ENCODE measurements at places on chromosomes 4 and X.

GRCh38 chr4:16334601-16335000 lies 108.3 kb upstream of the TAPT1 start:
- DNase-seq, result no peak

GRCh38 chr4:185167234-185167633 lies 24.2 kb downstream of the SLC25A4 start:
- DNase-seq, result no peak

DNA sequence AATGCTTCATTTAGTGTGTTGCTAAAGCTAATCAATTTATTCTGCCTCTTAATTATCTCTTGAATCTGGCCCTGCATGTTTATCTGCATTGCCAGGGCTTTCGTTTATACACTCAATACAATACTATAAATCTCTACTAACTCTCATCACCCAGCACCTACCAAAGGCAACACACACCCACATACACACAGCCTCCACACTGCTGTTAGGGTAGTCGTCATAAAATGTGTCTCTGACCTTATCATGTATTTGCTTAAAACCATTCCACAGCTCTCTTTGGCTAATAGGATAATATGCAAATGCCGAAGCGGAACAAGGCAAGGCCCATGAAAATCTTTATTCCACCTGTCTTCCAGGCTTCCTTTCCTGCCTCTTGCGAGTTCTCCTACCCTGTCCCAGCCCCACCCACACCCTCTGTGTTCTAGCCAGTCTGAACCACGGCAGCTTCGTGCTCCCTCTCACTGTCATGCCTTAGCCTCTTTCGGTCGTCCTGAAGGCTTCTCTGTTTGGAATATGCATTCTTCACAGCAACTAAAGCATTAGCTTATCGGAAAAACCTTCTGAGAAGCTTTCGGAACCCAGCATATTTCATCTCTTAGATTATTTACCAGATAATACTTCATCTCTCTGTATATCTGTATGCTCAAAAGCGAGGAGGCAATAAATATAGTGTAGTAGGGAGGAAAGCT lies 333.5 kb downstream of the TENM3 start:
- DNase-seq, result no peak

DNA sequence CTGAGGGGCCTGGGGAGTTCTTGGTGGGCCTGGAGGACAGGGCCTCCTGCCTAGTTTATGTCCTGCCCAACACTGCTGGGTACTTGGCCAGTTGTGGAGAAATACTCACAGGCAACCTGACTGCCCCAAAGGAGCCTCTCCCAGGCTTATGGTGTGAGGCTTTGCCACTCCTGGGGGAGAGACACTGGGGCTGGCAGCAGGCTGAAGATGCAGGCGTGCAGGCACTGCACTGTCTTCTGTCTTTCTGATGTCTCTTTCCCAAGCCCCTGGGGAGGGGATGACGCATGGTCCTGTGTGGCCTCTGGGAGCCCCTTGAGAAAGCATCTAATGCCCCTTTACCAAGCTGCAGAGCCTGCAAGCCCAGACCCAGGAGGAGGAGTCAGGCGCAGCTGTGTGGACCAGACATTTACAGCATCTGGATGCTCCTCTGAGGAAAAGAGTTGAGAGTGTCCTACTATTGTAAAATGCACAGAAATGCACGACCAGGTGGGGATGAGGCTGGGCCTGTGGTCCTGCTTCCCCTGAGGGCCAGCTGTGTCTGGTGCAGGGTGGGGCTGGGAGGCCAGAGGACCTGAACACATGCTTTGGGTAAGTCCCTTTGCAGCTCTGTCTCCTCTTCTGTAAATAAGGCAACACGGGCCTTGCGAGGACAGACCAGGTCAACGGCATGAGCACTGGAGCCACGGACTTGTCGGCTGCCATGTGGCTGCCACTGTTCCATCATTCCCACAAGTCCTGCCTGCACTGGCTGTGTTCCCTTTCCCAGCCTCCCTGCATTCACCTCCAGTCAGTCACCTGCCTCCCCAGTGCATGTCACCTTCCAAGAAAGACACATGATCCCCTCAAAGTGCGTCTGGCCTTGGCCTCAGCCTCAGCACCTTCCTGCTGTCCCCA lies 8.4 kb downstream of the TMEM271 start:
- DNase-seq, result no peak

DNA sequence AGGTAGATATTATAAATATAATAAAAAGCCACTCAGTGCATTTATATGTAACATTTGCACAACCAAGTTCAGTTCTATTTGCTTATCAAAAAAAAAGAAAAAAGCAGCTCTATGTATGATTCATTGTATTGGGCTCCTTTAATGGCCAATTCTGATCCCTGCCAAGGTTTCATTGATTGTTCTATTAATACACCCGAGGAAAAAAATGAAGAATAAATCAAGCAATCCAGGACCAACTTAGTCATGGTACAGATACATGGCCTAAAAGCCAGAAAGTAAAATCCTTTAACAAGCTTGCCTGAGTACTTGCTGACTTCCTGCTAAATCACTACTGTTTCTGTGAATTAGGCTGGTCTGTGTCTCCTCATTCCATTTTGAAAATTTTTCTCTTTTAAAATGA lies 77.6 kb upstream of the PCDH7 start:
- peak; percentile 8 for DNase-seq

DNA sequence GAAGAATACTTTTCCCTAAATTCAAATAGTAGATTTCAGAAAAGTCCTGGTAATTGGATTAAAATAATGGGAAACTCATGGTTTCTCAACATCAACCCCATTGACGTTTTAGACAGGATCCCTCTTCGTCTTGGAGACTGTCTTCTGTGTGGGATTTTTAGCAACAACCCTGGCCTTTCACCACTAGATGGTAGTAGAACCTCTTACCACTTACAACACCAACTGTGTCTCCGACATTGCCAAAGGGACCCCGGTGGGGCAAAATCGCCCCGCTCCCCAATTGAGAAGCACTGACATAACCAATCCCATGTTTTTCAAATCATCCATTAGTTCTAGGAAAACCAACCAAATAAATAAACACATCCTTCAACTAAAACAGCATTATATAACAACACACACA lies 16.9 kb upstream of the ANOS1 start:
- DNase-seq, result no peak

GRCh38 chr4:125184116-125184515 lies 130.6 kb upstream of the FAT4 start:
- DNase-seq, result no peak

DNA sequence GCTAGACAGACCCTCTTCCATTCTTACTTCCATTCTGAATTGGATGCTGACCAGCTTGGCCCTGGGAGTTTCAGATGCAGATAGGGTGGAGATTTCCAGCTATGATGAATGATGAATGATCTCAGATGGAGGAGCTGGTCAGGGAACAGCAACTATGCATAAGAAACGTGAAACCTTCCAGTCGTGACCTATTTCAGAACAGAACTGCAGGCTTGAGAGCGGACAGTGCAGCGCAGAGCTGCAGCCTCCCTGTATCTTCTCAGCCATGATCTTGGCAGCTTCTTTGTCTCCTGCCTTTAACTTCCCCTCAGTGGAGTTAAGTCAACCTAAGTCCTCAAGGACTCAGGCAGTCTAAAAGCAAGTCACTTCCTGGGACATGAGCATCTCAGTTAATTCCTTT lies 43.3 kb upstream of the HAND2 start:
- no peak for DNase-seq

GRCh38 chrX:133749951-133750350 lies 235.4 kb downstream of the GPC3 start:
- DNase-seq, result no peak

- no peak for DNase-seq
Observed at GRCh38 chr4:70902577-70903290, 565 bp downstream of the MOB1B start.

- DNase-seq, result peak; percentile 25
Observed at GRCh38 chrX:46376246-46376885, 168.9 kb downstream of the ZNF674 start.

- no peak for DNase-seq
Observed at GRCh38 chr4:79074040-79074439, 134.8 kb upstream of the PAQR3 start.

- no peak for DNase-seq
Observed at GRCh38 chr4:27474691-27475090, 614.0 kb downstream of the STIM2 start.

GRCh38 chr4:142954415-142954814 lies 108.3 kb upstream of the INPP4B start:
- no peak for DNase-seq

DNA sequence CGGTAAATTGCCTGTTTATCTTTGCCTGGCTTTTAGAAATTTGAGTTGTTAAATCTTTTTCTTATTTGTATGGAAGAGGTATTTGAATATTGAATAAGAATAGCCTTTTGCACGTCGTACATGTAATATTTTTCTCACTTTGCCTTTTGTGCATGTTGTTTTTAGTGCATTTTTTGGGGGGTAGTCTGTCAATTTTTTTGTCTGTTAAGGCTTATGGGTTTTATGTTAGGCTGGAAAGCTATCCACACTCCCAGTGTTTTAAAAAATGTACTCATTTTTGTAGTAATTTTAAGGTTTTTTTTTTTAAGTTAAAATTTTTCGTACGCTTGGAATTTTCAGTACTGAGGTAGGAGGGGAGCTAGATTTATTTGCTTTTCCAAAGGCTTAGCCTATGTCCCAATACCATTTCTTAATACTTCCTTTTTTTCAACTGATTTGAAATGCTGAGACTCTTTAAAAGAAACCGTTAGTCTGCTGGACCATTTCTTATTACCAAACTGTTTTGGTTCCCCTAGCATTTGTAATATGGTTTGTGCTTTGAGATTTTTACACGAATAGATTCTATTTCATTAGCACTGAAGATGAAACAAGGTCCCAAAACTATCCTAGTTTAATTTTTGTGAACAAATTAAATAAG lies 1.3 kb downstream of the HERC5 start:
- no peak for DNase-seq

DNA sequence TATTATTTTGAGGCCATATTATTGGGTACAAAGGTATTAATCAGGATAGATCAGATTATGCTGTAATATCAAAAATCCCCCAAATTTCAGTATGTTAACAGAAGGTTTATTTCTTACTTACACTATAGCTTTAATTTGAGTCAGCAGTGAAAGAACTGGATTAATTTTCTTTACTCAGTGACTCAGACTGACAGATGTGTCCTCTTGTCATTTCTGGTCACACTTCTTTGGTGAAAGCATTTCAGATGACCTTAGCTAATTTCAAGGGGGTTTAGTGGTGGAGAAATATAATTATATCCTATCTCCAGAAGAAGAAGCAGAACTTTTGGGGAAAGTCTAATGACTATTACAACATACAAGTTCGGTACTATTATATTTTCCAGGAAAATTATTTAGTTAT lies 12.4 kb downstream of the DDIT4L start:
- no peak for DNase-seq

- no peak for DNase-seq
Observed at GRCh38 chr4:151486168-151486567, 77.2 kb downstream of the FHIP1A start.

DNA sequence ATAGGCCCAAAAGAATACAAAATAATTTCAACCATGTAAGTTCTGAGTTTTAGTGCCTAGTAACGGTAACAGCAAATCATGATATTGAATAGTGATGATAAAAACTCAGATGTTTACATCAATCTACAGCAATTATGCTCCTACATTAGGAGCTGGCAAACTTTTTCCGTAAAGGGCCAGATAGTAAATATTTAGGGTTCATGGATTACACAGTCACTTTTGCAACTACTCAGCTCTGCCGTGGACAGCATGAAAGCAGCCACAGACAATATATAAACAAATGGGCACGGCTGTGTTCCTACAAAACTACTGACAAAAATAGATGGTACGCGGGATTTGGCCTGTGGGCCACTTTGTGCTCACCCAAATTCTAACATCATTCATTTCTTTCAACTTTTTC lies 167.8 kb upstream of the NAP1L5 start:
- DNase-seq, result no peak

DNA sequence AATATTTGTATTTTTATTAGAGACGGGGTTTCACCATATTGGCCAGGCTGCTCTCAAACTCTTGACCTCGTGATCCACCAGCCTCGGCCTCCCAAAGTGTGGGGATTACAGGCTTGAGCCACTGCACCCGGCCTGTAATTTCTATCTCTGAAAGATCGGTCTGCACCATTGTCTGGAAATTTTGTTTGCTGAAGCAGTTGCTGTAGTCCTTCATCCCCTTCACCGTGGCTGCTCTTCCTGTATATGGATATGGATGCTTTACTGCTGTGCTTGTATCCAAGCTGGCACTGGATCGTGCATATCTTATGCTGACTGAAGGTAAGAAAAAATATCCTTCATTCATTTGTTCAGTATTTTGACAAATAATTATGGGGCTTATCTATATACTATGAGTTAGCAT lies 338.4 kb upstream of the GNPDA2 start:
- no peak for DNase-seq

All from LNCaP clone FGC (cell line).